ENCODE measurements at places on chromosomes 16 and 17. TPM values are rescaled to one million over a fixed set of nuclear protein-coding genes. Genes with fewer than 3 reads are reported as not detected.
A peak's percentile ranks its signal among the peaks of the same experiment; 100 is the strongest.

PAGR1 gene
- 48.4 TPM for total RNA-seq

ACAP1 gene
- 1.3 TPM for total RNA-seq

SLFN11 gene
- 17.6 TPM for total RNA-seq

DNA sequence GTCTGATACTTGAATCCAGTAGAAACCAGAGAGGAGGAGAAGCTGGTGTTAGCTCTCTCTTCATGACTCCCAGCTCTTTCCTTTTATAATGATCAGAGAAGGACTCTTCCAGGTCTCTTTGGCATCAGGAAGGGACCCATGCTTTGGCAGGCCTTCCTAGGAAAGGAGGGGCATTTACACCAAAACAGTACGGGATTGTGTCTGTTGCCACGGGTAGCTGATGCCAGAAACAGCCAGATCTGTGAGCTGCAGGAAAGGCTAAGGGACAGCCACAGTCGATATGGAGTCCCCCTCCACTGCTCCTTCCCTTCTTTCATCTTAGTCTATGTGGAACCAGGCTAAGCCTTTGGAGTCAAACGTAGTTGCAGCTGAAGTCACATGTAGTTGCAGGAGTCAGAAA, 9.3 kb downstream of the CEP295NL start:
- DNase-seq, result no peak

RCVRN gene
- total RNA-seq, result 0.35 TPM

GRCh38 chr16:14353340-14353739, 276.7 kb downstream of the PARN start:
- no peak for DNase-seq

GRCh38 chr17:17455173-17455572, 21.6 kb upstream of the MED9 start:
- no peak for DNase-seq

GRCh38 chr16:12157517-12158093, 181.1 kb downstream of the SNX29 start:
- no peak for DNase-seq

- DNase-seq, result peak; percentile 62
Measured at GRCh38 chr17:38584350-38584925, 21.3 kb downstream of the SRCIN1 start.

DNA sequence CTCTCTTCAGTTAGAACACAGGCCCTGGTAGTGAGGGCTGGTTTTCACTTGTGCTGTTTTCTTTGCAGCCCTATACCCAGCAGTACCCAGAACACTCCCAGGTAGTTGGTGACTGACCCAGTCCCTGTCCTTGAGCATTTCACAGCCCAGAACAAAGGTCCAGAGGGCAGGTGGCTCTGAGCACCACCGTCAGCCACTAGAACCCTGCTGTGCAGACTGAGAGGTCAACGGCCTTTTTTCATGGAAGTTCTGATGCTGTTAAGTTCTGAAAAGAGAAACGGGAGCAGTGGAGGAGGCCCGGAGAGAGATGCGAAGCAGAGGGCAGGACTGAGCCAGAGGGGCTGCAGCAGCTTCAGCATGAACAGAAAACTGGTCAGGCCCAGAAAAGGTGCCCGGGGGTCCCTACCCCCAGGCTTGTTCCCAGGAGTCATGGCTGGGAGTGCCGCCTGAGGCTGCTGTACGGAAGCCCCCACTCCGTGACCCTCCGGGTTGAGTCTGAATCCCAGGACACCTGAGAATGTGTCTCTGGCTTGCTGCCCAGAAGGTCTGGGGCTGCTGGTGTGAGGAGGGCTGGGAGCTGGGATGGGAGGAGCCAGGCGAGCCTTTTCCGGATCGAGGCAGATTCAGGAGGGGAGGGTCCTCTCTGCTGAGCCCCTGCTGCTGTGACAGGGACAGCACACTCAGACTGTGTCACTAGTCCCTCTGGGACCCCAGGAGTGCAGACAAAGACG, 8.7 kb downstream of the ZNF276 start:
- no peak for DNase-seq

DNA sequence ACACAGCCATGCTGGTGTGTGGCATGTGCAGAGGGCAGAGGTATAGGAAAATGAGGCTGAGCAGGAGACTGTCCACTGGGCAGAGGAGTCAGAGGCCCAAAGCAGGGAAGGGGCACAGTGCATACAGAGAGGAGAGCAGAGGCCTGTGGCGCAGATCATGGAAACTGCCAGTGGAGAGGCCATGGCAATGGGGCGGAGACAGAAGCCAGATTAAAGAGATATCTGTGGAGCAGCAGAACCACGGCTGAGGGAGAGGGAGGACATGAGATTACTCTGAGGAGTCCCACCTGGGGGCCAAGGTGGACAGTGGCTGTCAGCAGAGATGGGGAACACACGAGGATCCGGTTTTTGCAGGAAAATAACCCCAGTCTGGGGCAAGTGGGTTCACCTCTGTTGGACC, 43.3 kb downstream of the RANBP10 start:
- DNase-seq, result no peak

CHST6 gene
- total RNA-seq, result 22.4 TPM

PARD6A gene
- 7.5 TPM for total RNA-seq

KRT31 gene
- not detected for total RNA-seq

DNA sequence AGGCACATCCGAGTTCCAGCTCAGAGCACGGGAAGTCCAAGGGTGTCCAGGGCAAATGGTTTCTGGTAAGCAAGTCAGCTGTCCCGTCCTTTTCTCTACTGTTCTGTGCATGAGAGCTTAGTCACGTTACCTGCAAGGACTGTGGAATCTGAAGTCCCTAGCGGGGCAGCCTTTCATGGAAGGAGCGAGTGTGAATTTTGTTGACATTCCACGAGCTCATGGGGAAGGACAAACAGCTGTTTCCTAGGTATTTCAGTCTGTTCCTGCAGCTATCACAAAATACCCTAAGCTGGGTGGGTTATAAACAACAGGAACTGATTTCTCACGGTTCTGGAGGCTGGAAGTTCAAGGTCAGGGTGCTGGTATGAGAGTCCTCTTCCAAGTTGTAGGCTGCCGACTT, 109.2 kb downstream of the SDR42E1 start:
- DNase-seq, result no peak

Measured in neural crest cell (in vitro differentiated cells).